SW 1271 (cell line): ENCODE measurements at places on chromosomes 11 and 22.

- no peak for DNase-seq
Measured at GRCh38 chr11:14443638-14444037, 56.0 kb downstream of the COPB1 start.

GRCh38 chr11:36041988-36042611, 98.2 kb downstream of the LDLRAD3 start:
- DNase-seq, result no peak

DNA sequence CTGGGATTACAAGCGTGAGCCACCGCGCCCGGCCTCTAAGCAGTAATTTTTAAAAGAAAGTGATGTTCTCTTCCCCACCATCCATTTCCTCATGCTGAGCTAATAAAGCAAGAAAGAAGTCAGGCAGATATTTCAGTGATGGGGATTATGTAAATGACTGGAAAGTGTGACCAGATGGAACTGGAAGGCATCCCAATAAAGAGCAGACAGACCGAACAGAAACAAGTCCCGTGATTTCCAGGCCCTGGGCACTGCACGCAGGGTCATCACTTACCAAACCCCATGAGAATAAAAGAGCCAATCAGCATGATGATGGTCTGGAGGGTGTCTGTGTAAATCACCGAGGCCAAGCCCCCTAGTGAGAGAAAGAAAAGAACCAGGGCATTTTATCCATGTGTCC, 18.2 kb downstream of the SLC5A4 start:
- no peak for DNase-seq

DNA sequence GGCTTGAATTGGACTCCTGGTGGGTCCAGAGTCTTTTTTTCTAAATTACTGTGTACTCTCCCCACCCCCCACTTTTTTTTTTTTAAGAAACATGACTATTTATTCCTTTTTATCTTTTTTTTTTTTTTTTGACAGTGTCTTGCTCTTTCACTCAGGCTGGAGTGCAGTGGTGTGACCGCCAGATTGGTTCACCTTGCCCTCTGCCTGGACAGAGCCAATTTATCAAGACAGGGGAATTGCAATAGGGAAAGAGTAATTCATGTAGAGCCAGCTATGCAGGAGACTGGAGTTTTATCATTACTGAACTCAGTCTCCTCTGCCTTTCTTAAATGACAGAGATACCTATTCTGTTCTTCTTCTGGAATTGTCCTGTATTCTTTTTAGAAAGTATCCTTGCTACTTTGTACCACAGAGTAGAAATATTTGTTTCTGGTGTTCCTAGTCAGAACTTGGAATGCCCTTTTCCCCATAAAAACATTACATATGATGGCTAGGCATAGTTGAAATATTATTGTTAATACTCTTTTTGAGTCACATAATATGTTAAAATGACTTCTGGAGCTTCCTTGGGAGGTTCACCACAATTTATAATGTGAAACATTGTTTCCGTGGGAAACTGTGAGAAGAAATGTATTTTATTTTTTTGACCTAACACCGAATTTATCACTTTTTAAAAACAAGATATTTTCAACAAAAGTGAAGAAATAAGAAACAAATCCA, 95.6 kb downstream of the UVRAG start:
- no peak for DNase-seq

- DNase-seq, result no peak
Measured at GRCh38 chr22:17436382-17436980, 67.2 kb downstream of the CECR2 start.

- DNase-seq, result no peak
Measured at GRCh38 chr11:30585125-30585891, 845 bp downstream of the MPPED2 start.

DNA sequence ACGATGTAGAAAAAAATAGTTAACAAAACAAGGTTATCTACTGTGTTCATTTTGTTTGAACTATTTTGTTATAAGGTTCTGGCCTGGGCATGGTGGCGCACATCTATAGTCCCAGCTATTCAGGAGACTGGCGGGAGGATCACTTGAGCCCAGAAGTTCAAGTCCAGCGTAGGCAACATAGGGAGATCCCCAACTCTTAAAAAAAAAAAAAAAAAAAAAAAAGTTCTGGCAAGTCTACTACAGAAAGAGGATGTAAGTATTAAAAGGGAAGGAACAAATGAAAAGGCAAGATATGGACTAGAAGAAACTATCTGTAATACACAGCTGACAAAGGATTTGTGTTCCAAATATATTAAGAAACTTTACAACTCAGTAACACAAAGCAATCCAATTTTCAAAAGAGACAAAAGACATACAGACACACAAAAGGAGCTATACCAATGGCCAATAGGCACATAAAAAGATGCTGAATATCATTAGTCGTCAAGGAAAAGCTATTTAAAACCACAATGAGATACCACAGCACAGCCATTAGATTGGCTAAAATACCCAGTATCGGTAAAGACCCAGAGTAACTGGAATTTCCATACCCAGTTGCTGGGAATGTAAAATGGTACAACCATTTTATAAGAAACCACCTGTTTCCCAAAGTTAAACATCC, 27.4 kb downstream of the RRAS2 start:
- DNase-seq, result no peak

DNA sequence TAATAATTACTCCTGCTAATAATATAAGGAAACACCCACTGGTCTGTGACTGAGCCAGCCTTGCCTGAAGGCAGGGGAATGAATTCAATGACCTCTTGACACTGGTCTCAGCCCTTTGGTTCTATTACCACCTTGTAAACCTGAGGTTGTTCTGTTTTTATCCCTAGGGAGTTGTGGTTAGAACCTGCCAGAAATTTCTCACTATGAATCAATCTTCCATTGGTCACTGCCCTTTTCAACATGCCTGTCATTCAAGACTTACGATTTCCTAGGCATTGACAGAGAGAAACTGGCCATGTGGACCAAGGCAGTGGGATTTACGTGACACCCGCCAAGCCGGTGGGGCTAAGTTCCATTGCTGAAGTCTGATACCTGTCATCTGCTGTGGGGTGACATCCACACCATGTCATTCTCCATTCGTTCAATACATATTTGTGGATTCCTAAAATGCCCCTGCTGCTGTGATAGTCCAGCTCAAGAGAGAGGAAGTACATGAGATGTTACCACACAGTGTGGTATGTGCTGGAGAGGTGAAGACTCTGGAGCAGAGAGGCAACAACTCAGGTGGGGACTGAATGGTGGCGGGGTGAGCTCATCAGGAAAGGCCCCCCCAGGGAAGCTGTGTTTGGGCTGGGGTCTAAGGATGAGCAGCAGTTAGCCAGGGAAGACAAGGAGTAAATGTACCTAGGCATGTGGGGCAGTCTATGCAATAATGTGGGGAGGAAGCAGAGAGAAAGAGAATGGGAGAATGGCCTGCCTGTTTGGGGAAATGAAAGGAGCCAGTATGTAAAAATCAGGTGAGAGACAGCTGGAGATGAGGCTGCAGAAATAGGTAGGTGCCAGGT, 15.2 kb upstream of the EHF start:
- DNase-seq, result no peak

DNA sequence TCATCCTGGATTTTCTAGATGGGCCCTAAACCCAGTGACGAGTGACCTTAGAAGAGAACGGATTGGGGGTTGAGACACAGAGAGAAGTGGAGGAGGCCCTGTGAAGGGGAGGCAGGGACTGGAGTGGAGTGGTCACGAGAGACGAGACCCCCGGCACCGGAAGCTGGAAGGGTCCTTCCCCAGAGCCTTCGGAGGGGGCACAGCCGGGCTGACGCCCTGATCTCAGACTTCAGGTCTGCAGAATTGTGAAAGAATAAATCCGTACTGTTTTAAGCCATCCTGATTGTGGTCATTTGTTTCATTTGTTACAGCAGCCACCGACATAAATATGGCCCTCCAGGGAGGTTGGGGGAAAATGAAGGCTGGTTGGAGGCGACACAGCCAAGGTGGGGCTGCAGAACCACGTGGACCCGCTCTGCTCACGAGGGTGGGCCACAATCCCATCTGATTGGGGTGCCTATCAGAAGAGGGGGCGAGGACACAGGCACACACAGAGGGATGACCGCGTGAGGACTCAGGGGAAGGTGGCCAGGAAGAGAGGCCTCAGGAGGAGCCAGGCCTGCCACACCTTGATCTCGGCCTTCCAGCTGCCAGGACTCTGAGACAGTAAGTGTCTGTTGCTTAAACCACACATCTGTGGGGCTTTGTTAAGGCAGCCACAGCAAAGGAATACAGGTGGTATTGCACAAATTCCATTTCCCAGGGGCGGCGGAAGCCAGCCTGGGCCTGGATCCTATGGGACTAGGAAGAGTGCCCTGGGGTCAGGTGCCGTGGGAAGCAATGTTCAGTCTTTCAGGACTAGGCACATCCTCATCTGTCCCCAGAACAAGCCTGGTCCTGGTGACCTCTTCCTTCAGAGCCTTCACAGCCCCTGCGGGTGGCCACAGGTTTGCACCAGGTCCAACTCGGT, 73.3 kb upstream of the SHANK2 start:
- no peak for DNase-seq

DNA sequence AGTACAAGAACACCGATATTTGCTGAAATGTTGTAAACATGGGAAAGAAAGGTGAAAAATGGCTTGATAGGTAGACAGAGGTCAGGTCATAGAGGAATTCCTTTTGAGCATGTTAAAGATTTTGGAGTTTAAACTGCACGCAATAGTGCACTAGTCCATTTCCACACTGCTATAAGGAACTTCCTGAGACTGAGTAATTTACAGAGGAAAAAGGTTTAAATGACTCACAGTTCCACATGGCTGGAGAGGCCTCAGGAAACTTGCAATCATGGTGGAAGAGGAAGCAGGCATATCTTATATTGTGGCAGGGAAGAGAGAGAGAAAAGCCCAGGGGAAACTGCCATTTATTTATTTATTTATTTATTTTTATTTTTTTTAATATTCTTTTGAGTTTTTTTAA, 5.0 kb downstream of the OR10A5 start:
- DNase-seq, result no peak

- no peak for DNase-seq
Measured at GRCh38 chr11:134668796-134669195, 256.8 kb upstream of the B3GAT1 start.

- DNase-seq, result peak; percentile 77
Measured at GRCh38 chr11:110251836-110252235, 44.6 kb downstream of the RDX start.

DNA sequence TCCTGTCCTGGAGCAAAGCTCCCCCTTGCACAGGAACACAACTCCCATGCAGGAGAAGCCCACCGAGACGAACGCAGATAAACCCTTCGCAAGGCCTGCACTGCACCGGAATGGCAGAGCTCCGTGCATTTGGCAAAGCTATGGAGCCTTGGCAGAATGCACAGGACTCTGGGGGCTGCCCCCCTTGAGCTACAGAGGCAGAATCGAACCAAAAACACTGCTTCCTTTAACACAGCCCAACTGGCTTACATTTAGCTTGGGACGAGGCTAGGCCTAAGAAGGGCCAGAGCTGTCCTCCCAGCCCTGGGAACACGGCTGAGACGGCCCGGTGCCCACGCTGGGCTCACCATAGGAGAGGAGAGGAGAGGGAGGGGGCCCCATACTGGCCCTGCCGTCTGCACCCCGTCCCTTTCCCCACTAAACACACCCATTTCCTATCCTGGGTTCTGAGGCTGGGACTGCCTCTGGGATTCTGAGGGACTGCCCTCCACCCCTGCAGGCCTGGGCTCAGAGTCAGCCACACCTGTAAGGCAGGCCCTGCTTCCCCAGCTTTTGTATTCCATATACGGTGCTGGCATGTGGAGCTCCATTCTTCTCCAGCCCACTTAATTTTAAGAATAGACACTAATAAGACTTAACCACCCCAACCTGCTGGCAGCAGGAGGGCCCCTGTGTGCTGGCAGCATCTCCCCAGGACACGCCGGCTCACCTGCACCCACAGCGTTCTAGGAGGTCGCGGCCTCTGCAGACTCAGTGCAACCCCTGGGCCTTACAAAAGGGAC, 32.9 kb downstream of the PPM1F start:
- DNase-seq, result no peak

DNA sequence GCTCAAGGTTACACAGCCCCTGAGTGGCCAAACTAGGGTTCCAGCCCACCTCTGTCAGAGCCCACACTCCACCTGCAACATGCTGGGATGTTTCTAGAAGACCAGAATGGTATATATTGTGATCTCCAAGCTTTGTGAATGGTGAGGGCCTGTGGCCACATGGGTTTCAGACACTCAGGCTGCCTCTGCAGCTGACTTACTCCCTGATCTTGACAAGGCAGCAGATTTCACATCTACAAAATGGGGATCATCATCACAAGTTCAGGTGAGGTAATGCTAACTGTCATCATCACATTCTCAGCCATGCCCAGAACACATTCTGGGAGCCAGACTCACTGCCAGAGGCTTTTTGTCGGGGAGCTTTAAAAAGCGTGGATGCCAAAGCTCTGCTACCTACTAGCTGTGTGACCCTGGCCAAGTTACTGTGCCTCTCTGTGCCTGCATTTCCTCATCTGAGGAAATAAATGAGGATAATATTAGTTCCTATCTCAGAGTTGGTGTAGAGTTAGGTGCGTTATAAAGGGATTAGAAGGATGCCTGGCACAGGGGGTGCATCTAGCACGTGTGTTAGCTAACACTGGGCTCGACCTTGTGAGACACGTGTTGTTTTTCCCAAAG, 24.9 kb upstream of the WNT11 start:
- DNase-seq, result no peak

DNA sequence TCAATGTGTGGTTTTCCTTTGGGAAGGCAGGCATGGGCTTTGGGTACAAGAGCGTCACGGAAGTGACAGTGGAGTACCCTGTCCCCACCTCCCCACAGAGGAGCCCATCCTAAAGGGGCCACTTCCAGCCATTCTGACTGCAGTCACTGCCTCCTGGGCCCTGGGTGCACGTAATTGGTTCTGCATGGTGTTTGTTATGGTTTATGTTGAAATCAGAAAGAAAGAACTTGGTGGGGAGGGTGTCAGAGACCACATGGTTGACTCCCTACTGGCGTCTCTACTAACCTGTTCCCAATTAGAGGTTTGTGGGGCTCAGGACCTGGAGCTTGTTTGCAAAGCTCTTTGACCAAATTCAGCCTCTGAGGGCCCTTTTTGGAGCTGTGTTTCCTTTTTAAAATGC, 40.8 kb downstream of the RIBC2 start:
- no peak for DNase-seq

DNA sequence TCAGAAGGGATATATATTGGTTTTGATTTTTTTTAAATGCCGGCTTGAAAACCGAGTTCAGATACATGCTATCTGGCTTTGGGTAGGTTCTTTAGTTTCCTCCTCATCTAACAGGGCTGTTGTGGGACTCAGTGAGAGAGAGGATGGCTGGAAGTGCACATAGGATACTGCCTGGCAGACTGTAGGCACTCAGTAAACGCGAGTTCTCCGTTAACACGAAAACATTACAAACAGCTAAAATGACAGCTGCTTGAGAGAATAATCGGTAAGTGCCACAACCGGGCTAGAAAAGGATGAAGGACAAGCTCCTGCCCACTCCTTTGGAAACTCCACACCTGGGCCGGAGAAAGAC, 369 bp downstream of the XRRA1 start:
- DNase-seq, result peak; percentile 63

GRCh38 chr11:102384419-102385079, 37.5 kb downstream of the BIRC2 start:
- no peak for DNase-seq

DNA sequence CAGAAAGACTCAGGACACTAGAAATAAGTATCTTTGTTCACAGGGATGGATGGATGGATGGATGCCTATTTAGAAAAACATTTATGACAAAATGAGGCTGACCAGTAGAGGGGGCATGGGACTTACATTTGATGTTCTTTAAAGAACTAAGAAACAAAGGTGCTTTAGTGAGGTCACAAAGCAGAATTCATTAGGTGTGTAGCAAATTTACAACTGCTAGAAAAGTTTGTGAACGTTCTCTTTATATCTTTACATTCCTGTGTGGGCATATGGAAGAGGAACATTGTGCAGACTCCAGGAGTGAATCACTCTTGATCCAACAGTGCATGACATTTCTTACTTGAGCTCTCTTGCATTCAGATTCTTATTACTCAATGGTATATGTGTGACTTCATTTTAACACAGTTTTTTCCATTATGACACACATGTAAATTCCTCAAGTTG, 15.8 kb upstream of the SIK2 start:
- DNase-seq, result peak; percentile 31
